ENCODE measurements at places on chromosomes 1 and 21.

DNA sequence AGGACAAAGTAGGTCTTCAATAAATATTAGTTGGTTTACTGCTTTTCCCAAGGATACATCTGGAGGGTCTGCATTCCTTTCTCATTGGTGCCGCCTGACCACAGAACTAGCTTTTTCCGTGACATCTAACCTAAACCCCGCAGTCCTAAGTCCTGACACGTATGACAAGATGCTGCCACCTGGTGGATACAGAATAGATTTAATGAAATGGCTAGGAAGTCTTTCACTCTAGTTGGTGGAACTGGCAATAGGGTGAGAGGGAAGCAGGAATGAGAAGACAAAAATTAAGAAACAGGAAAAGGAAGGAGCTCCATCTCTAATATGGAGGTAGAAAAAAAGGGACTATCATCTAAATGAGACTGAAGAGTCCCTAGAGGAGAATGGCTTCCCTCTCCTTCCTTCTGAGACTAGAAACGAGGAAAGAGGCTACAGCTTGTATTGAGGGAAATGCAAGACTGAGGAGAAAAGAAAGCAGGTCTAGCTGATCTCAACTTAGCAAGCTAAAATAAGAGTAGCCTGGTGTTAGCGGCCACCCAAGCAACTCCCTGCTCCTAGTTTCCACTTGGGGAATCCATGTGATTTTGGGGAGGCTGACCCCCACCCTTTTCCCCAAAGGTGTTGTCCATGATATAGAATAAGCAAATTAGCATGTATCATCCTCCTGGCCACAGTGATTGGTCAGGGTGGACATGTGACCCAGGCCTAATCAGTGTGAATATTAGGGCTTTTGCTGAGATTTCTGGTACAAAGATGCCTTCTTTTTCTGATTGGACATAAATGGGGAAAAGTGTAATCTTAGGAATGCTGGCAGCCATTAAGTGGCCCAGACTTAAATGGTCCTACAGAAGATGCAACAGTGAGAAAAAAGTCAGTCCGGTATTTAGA is 5.9 kb downstream of the RFX5 start:
- no peak for DNase-seq

DNA sequence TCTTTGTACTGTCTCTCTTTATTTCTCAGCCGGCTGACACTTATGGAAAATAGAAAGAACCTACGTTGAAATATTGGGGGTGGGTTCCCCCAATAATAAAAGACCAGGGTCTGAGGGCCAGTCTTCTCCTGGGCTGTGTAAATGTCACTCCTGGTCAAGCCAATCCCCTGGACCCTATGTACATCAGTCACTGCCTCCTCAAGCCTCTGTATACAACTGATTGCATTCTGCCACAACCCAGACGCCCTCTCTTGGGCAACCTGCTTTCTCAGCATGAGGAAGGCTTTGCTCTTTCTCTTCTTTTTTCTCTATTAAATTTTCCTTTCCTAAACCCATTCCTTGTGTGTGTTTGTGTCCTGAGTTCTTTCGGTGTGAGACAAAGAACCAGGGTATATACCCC is 84.1 kb upstream of the SERBP1 start:
- no peak for DNase-seq

DNA sequence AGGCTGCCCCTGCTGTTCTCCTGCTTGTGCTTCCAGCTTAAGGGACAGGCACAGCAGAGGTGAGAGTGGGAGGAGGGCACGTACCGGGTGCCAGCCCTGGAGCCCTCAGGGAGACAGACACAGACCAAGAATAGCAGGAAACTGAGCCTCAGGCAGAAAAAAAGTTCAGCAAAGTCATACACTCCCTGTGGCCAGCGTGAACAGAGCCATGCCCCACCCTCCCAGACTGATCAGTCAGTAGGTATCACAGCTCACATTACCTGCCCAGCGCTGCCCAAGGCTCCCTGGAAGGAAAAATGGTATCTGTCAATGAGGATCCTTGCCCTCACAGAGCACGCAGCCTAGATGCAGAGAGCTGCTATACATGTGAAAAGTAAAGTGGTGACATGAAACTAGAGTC is 1.3 kb downstream of the UBL4B start:
- DNase-seq: no peak

GRCh38 chr1:153306303-153307220 is 6.2 kb downstream of the PGLYRP3 start:
- DNase-seq: no peak

GRCh38 chr21:42066521-42066920 is 4.6 kb upstream of the UMODL1 start:
- no peak for DNase-seq

GRCh38 chr1:23242414-23242813 is 25.1 kb upstream of the HTR1D start:
- DNase-seq: no peak

- no peak for DNase-seq
Measured at GRCh38 chr1:245019910-245020486, 134.8 kb upstream of the KIF26B start.

DNA sequence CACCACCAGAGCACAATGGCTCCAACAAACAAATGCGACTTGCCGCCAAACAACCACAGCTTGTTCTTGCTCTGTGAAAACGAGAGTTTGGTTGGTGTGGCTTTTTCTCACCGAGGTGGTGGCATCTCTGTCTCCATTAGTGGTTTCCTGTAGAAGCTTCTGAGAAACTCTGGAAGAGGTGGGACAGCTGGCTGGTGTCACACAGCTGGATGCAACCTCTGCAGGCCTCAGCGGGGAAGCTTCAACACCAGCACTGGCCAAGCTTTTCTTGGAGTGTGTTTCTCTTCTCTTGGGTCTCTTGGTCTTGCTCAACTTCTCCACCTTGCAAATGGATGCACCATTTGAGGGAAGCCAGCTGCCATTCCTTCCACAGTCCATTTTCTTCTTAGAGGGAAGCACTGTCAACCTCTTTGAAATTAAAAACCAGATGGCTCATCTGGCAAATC is 124.8 kb downstream of the KCNN3 start:
- DNase-seq: no peak

DNA sequence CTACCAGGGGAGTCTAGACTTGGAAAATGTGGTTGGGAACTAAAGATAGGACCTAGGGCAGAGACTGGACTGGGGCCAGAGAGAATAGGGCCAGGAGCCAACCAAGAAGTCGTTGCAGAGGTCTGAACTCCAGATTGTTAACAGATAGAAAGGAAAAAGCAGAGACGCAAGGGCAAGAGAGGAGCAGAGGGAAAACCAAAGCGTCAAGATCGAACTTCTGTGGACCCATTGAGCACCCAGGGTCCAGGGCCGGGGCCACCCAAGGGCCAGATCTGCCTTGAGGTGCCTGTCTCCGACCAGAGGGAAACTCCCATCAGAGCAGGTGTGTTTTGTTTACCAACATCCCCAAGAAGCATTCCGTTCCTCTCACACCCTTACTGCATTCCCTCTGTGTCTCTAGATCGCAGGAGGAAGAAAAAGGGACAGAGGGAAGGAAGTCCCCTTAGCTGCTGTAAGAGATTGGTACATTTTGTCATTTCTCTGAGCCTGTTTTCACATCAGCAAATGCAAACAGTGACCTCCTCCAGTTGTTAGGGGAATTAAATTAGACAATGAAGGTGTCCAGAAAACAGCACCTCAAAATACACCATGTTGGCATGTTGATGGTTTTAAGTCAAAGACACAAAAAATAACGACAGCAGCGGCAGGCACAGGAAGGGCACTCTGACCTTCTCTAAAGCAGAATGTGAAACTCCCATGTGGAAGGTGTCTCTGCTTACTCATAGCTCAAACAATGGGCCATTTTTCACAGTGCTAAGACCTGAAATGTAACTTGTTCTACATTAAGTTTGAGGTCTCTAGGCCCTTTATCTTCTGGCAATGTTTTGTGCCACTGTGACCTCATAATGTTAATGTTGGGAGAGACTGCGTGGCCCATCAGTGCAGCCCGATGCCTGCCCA is 105.8 kb upstream of the RAB4A start:
- no peak for DNase-seq

- no peak for DNase-seq
Measured at GRCh38 chr1:1853593-1854257, 37.2 kb downstream of the GNB1 start.

GRCh38 chr1:39833621-39834385 is 45.1 kb upstream of the BMP8B start:
- DNase-seq: no peak

DNA sequence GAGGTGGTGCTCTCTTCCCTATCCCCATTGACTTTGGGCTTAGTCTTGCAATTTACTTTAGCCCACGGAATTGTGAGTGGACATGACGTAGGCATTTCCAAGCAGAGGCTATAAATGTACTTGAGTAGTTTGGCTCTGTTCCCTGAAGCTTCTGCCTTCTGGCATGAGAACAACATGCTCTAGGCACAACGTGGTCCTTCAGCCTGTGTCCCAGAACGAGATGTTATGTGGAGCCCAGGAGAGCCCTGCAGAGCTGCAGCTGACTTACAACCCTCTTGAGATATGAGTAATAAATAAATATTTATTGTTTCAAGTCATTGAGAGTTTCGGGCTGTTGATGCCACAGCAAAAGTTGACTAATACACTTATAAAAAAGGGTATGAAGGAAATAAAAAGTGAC is 105.2 kb upstream of the HMGB4 start:
- DNase-seq: no peak

- no peak for DNase-seq
Measured at GRCh38 chr1:228146417-228147150, 3.1 kb upstream of the GJC2 start.

DNA sequence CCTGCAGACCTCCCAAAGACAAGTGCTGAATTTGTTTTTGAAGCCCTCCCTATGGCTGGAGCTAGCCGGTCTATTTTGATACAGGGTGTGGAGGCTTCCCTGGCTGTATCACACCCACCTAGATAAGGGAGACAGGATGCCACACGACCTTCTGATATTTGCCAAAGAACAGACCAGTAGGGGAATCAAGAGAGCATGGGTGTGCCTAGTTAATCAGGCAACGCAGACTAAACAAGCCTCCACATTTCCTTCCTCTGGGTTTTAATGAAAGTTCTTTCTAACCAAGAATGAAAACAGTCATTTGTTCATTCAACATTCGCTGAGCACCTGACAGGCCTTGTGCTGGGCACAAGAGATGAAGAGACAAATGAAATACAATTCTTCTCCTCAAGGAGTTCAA is 446.8 kb downstream of the PLPP3 start:
- no peak for DNase-seq

DNA sequence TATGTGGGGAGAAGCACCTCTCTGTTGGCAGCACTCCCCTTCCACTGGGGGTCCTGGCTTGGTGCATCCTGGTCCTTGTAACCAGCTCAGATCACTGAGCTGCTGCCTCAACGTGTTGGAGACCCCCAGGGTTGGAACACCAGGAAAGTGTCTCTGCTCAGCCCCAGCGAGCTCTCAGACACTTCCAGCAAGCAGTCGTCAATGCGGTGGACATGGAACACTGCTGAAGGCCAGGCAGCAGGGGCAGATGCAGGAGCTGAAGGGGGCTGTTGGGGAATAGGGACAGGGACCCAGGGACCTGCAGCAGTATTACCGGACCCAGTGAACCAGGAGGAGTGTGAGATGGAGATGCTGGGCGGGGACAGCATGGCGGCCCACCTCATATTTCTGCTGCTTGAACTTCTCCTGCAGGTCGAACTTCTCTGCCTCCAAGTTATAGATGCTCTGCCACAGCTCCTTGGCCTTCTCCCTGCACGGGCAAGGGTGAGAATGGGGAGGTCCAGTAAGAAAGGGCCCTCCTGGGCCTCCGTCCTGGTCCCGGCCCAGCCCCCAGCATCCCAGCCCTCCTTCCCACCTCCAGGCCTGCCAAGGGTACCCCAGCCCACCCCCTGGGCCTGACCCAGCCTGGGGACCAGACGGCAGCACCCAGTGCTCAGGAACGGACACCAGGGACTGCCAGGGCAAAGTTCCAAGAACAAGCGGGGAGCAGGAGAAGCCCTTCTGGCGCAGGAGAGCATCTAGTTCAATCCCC is 16.4 kb downstream of the TNNT2 start:
- no peak for DNase-seq

DNA sequence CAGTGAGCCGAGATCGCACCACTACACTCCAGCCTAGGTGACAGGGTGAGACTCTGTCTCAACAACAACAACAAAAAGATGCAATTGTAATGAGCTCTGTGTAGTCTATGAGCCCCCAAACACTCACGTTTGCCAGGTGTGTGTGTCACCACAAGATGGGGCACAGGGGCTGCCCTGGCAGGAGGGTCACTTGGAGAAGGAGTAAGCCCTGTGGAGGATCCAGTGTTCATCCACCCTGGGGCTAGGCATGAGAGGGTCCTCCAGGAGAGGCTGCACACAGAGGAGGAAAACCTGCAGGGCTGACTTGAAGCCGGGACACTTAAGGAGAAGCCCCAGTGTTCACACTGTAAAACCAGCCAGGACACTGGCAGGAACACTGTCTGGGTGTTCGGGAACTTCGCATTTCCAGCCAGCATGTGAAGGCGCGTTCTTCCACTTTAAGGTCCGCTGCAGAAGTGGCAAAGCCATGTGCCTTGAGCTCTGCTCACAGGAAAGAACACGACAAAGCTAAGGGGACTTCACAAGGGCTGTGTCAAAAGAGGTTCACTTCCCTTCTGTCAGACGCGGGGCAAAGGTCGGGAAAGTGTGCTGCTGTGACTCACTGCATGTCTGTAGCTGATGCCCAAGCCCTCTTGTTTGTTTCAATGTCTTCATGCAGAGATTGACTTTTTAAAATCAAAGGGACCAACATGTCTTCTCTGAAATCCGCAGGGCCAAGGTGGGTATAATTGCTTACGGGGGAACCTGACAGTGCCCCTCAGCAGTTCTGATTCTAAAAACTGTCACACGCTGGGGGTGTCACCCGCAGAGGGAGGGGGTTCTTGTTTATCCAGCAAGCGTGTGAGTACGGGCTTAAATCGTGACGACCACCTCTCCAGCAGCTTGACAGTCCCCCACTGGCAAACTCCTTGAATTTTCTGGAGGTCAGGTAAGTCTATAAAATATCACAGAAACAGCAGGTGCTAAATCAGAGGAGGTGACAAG is 102.8 kb downstream of the RIPK4 start:
- no peak for DNase-seq

DNA sequence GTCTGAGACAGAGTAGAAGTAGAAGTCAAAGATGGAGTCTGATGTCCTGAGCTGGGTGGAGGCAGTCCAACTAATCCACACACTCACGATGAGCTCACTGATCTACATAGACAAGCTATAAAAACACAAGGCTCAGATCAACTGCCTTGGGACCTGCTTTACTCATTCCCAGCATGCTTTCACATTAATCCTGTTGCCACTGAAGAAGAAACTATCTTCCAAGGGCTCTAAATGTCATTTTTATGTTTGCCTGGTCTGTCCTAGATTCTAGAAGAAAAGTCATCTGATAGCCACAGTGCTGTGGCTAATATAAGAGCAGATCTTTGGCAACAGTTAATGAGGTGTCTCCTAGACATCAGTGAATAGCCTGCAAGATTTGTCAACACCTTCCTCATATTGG is 522.7 kb downstream of the NUF2 start:
- no peak for DNase-seq

GRCh38 chr1:165537356-165538109 is 6.3 kb upstream of the LRRC52 start:
- no peak for DNase-seq

DNA sequence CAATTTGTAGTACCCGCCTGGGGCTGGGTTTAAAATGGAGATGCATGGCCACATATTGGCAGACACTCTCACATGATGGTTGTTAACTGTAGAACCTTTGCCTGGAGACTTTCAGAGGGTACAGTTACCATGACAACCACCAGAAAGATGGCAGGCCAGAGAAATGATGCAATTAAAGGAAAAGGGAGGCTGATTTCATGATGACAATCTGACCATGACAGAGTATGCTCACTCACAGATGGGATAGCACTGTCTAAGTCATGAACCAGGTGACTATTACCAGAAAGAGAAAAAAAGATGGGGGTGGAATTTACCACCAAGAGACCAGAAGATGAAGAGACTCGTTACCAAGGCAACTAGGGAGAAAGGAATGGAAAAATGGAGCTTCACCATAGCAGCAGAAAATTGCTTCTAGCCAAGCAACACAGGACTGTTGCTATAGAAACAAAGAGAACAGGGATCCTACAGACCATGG is 3.5 kb upstream of the TRIT1 start:
- DNase-seq: no peak
